ENCODE measurements at places on chromosomes 6 and 20.

DNA sequence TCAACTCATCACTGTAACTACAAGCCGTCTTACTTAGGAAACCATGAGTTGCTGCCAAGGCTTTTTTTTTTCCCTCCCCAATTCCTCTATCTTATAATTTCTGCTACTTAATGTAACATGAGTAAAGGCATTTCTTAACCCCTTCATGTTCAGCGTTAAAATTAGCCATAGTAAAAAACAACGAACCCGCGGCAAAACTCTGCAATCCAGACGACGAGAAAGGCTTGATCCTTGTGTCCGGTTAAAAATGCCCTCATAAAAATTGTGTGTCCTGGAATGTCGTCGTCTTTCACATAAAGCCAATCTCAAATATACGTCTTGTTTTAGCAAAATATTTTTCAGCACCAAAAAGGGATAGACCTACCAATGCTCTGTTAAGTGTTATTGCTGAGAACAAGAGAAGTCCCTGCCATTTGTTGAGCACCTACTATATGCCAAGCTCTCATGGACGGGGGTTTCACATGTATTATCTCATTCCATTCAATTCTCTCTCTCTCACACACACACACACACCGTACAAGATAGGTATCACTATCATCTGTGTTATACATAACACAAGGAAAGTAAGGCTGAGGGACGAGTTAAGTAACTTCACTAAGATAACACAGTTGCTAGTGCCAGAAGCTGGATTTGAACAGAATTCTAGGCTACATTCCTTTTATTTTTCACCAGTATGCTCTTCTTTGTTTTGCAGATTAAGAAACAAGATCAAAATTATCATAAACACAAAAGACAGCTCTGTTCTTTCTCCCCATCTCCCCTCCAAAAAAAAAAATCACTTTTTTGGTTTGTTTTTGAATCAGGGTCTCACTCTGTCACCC lies 683 bp upstream of the ARHGAP18 start:
- DNase-seq: no peak

- DNase-seq: no peak
These were observed 195.7 kb upstream of the FOXQ1 start for GRCh38 chr6:1116149-1116548.

DNA sequence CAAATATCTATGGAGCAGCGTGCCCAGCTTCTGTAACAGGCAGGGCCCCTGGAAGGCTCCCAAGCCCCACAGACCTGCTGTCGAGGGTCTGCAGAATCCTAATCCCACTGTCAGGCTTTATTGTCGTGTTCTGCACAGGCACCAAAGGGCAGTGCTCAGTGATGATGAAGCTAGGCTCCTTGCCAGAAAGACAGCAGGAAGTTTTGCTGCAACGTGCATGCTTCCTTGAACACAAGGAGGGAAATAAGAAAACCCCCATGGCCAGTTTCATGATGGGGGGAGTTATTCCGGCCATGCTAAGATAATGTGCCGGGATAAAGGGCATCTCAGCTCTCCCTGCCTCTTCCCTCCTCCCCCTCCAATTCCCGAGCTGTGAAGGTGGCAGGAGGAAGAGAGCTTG lies 109.4 kb upstream of the KCNG1 start:
- DNase-seq: no peak

DNA sequence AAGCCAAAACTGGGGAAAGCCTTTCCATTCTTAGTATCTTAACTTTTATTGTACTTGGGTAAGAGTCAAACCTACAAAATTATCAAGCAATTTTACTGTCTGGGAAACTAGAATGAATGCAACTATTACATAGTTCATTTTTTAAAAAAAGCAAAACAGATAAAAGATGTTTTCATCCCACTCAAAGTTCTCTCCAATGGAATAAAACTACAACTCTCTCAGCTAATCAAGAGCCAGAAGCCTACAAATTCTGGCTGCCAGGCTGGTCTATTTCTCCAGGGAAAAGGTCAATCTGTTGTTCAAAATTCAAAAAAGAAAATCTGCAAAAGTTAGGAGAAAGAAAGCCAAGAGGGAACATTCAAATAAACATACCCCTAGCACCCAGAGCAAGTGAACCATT lies 56.2 kb downstream of the COL12A1 start:
- no peak for DNase-seq

GRCh38 chr6:109045493-109045892 lies 49.2 kb downstream of the SESN1 start:
- DNase-seq: no peak

DNA sequence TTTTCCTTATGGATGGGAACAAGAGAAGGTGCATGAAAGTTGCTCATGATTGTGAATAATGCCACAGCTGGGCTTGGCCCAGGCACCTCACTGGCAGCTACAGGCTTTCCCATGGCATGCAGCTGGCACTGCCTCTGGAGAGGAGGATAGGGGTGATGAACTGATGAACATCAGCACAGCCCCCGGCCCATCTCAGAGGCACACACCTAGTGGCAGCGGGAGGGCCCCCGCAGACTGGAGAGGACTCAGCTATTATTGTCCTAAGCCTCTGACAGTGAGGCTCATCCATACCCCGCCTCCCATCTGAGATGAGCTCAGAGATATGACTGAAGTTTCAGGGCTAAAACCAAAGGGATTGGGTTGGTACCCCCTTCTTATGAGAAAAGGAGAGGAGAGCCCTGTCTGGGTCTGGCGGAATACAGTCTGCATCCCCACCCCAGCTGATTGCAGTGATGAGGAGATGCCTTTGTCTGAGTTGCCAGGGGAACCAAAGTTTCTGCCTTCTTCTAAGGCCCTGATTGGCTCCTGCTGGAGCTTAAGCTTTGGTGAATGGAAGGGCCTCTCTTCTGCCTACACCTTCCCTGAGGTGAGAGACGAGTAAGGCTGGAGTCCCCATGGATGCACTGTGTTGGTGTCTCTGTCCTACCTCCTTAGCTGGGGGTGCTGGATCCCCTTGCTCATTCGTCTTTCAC lies 27.6 kb upstream of the EPB41L1 start:
- no peak for DNase-seq

DNA sequence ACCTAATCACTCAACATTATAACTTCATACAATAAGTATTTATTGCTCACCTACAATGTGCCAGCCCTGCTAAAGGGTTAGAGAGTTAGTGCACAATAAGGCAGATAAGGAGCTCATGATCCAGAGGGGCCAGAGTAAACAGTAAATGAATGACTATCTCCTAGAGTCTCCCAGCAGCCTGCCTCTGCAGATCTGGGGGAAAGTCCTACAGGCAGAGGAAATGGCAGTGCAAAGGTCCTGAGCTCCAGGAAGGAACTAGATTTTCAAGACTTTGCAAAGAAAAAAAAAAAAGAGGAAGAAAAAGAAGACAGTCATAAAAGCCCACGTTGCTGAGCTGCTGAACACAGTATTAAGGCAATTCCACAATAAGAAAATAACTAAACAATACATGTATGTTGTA lies 160.1 kb downstream of the SIM1 start:
- no peak for DNase-seq

GRCh38 chr6:38432479-38432878 lies 207.2 kb downstream of the BTBD9 start:
- no peak for DNase-seq

- DNase-seq: no peak
These were observed 84.1 kb upstream of the FOXP4 start for GRCh38 chr6:41462033-41462432.

GRCh38 chr6:117169064-117169665 lies 96.2 kb upstream of the VGLL2 start:
- DNase-seq: no peak

- no peak for DNase-seq
These were observed 1.1 kb downstream of the ORC3 start for GRCh38 chr6:87590990-87591389.

- DNase-seq: no peak
These were observed 330.0 kb downstream of the NRN1 start for GRCh38 chr6:5676701-5677100.

GRCh38 chr6:160260367-160260766 lies 1.7 kb upstream of the SLC22A2 start:
- DNase-seq: no peak

GRCh38 chr6:20589266-20589665 lies 55.0 kb downstream of the CDKAL1 start:
- no peak for DNase-seq

GRCh38 chr6:35911871-35912653 lies 8.8 kb downstream of the SRPK1 start:
- no peak for DNase-seq

- DNase-seq: no peak
These were observed 214.4 kb downstream of the ALDH8A1 start for GRCh38 chr6:134735461-134735860.

GRCh38 chr20:12270863-12271262 lies 353.2 kb downstream of the BTBD3 start:
- DNase-seq: no peak

- no peak for DNase-seq
These were observed 284.4 kb downstream of the ESR1 start for GRCh38 chr6:152091851-152092341.

DNA sequence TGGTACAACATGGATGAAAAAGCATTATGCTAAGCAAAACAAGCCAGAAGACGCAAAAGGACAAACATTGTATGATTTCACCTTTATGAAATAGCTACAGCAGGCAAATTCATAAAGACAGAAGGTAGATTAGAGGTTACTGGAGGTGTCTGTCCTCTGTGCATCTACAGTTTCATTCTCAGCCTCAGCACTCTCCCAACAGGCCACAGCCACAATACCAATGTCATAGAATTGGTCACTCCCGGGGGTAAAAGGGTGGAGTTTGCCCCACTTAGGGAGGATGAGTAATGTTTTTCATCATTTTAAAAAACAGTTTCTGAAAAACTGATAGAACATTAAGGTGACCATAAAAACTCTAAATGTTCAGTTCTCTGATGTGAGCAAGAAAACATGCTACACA lies 17.2 kb upstream of the TMX4 start:
- DNase-seq: no peak

- DNase-seq: no peak
These were observed 6.5 kb downstream of the CEP162 start for GRCh38 chr6:84220809-84221409.

- DNase-seq: no peak
These were observed 206.5 kb downstream of the JARID2 start for GRCh38 chr6:15452182-15452941.

DNA sequence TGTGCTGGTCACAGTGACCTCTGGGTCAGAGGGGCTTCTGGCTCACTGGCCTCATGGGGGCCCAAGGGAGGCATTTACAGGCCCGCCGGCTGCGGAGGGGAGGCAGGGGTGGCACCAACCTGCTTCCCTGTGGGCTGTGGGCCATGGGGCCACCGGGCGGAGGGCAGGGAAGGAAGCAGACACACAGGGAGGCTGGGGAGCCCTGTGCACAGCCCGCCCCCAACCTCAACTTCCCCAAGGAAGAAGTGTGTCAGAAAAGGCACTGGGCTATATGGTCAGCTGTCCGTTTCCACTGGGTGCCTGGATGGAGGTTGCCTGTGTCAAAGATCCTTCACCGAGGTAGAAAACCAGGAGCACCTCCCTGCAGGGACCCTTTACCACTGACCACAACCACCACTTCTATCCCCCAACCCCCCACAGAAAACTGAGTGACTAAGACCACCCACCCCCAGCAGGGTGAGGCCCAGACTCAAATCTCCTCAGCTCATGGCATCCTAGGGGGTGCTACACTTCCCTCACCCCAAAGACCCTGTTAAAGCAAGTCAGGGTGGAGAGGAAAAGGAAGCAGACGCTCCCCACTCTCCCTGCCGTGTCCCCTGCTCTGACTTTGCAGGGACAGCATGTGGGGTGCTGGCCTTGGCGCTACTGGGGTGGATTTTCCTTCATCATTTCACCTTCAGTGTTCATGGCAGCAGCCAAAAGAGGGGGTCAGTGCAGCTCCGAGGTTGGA lies 5.6 kb downstream of the CST3 start:
- DNase-seq: no peak

DNA sequence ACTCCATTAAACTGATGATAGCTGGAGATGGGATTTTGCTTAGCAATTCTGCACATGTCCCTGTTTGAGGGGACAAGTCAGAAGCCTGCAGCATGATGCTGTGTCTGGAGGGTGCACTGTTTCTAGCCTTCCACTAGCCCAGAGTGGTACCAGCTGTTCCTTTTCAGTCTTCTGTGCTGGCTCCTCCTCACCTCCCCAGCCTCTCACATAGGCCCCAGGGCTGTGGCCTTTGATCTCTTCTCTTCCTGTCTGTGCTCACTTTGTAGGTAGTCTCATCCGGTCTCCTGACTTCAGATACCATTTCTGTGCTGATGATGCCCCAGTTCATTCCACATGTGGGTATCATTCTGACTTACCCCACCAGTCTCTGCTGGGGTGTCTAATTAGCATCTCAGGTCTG lies 126.3 kb downstream of the HIVEP1 start:
- no peak for DNase-seq

GRCh38 chr6:136511397-136511796 lies 38.8 kb downstream of the MAP7 start:
- no peak for DNase-seq

DNA sequence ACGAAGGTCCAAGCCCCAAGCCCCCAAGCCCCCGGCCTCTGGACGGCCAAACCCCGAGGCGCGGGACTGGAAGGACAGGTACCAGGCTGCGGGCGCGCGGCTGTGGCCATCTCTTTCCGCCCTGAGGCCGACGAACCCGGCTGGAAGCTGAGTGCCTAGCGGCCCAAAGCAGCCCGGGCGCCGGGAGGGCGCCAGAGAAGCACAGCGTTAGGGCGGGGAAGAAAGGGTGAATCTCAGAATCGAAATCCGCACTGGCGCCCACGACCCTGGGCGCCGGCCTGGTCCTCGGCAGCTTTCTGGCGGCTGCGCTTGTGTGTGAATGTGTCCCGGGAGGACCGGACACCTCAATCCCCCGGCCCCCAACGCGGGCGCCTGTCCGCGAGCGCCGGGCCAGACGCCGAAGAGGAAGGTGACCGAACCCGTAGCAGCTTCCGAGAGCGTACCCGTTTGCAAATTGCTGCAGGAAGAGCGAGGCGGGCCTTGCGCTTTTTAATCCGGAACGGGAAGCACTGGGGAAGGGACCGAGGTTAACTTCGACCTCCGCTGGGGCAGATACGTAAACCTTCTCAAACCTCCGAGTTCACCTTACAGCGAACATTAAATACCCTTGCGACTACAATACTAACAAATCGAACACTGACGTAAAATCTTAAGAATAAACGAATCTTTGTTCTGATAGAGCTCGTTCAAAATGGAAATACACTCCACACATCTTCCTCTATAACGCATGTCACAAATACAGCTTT lies 2.9 kb downstream of the NRN1 start:
- DNase-seq: no peak

DNA sequence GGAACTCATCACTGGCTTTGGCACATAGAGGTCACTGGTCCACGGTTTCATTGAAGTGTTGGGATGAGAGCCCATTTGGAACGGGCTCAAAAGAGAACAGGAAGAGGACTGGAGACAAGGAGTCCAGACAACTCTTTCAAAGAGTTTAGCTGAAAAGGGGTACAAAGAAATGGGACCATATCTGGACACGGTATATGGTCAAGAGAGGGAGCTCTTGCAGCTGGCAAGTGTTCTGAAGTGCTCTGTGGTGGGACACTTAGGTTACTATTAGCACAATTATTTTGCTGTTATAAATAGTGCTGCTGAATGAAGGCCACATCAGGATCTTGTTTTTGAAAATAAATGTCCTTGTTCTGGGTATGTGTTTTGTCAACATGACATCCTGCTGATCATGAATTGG lies 4.6 kb downstream of the SGK2 start:
- DNase-seq: no peak

- DNase-seq: no peak
These were observed 15.6 kb downstream of the L3MBTL3 start for GRCh38 chr6:130033949-130034348.

All from NCI-H1092 (cell line).